Testis (tissue), 5 donors: ENCODE measurements at places on chromosomes 1 and 21. TPM values are rescaled to one million over a fixed set of nuclear protein-coding genes. Genes with fewer than 3 reads are reported as not detected.

The S100A7 gene
- total RNA-seq = not detected

The NCSTN gene
- total RNA-seq = 112 TPM

The SYNC gene
- 9.0 TPM for total RNA-seq

The FMO2 gene
- 3.4 TPM for total RNA-seq

The HCN3 gene
- 3.5 TPM for total RNA-seq

The TNFRSF14 gene
- total RNA-seq = 39.0 TPM

The SGIP1 gene
- 67.9 TPM for total RNA-seq

The PLA2G2C gene
- total RNA-seq = 0.47 TPM

The ZBTB21 gene
- 30.9 TPM for total RNA-seq

The RIPK4 gene
- 5.9 TPM for total RNA-seq

The OPTC gene
- 0.55 TPM for total RNA-seq

The AMY2A gene
- 0.24 TPM for total RNA-seq

The SEMA6C gene
- 134 TPM for total RNA-seq

The KPRP gene
- total RNA-seq = not detected

The VCAM1 gene
- total RNA-seq = 4.1 TPM

DNA sequence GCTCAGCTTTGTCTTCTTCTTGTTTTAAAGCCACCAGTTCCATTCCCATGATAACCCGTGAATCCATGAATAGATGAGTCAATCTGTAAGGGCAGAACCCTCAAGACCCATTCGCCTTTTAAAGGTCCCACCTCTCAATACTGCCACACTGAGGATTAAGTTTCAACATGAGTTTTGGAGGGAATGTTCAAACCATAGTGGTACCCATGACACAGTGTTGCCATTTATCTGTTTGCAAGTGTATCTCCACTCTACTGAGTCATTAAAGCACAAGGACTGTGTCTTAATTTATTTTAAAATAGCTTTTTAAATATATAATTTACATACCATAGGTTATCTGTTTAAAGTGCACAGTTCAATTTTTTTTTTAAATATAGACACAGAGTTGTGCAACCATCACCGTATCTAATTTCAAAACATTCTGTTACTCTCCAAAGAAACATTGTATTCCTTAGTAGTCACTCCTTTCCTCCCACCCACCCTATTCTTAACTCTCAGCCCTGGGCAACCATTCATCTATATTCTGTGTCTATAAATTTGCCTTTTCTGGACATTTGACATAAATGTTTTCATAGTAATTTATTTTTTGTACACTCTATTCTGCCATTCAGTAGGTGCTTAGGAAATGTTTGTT, 4.8 kb upstream of the IL24 start:
- no peak overlapping the region for H3K4me3 ChIP-seq
- no peaks in the 10 kb centered on the region for H3K27me3 ChIP-seq
- no peak overlapping the region for H3K27ac ChIP-seq

DNA sequence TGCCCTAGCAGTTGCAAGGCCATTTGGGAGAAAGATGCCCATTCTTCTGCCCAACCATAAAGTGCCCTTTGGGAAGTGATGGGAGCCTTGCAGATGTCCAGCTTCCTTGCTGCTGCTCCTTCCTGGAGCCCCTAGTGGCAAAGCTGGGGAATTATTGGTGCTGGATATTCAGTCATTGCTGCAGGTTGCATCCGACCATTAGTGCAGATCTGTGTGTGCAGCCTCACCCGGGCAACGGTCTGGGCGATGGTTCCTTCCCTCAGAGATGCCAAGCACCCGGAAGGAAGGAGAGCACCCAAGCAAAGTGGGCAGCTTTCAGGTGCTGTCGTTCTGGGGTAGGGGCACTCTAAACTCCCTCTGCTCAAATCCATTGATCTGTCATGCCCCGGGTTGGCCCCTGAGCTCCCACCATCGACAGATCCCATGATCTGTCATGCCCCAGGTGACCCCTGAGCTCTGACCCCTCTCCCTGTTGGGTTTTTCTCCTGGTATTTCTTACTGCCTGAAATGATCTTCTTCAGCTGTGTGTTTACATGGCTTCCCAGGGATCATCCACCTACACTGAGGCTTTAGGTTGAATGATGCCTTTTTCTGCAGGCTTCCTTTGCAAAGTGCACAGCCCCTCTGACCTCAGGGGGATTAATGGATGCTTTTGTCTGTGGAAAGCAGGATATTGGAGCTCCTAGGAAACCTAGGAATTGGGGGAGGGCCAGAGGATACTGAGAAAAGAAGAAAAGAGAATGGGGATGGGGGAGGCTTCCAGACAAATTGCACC, 467.5 kb downstream of the PTPRU start:
- peak; percentile 39 for DNase-seq
- no peaks in the 10 kb centered on the region for H3K4me1 ChIP-seq
- no peak overlapping the region for H3K27ac ChIP-seq
- no peaks in the 10 kb centered on the region for H3K27me3 ChIP-seq
- no peaks in the 10 kb centered on the region for H3K36me3 ChIP-seq

DNA sequence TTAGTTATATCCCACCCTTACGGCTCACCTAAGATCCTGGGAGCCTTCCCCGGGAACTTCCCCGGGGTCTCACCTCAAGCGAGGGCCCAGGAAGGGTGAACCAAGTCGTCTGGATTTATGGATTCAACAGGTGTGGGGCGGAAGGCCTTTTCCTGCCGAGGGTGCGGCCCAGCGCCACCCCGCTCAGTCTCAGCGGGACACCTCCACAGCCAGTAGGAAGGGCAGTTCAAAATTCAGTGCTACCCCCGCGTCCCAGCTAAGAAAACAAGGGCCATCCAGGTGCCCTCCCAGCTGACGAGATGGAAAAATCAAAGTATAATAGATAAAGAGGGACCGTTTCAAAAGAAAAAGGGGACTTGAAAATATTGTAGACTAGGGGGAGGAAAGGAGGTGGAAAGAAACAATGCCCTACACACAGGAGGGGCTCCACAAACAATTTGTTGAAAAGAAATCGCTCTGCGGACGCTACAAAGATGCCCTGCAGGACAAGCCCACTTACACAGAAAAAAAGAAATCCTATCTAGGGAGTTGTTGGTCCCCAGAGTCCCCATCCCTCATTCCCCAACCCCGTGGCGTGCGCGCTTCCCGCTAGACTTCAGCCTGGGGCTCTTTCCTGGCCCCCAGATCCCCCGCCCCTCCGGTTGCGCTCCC, 1.3 kb downstream of the SLC2A1 start:
- H3K36me3 ChIP-seq = no peaks in the 10 kb centered on the region
- peak overlapping the region; percentile 62 for H3K27ac ChIP-seq
- DNase-seq = no peak
- no peaks in the 10 kb centered on the region for H3K27me3 ChIP-seq
- H3K4me1 ChIP-seq = peaks cover 30% of the 10 kb centered on the region
- H3K4me3 ChIP-seq = peak overlapping the region; percentile 67

GRCh38 chr1:9385801-9386573, 93.3 kb downstream of the SPSB1 start:
- peaks cover 47% of the 10 kb centered on the region for H3K4me1 ChIP-seq
- no peak for DNase-seq
- no peak overlapping the region for H3K4me3 ChIP-seq
- H3K36me3 ChIP-seq = no peaks in the 10 kb centered on the region
- no peaks in the 10 kb centered on the region for H3K27me3 ChIP-seq

DNA sequence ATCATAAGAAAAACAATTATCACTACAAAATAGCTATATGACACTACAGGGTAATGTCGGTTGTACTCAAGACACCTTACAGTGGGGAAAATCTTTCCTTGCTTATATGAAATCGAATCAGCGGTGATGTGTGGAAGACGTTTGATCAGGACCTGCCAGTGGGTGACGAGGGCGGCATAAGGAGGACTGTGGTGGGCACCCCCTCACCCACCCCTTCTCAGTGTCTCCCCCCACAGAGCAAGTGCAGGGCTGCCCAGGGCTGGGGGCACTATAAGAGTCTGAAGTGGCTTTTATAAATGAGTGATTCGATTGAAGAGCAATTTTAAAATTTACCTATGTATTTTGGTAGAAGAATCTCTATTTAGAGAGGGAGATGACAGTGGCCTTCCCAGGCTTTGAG, 35.8 kb downstream of the CRYAA start:
- DNase-seq = no peak
- no peaks in the 10 kb centered on the region for H3K36me3 ChIP-seq
- H3K4me1 ChIP-seq = no peaks in the 10 kb centered on the region
- no peak overlapping the region for H3K27ac ChIP-seq
- no peaks in the 10 kb centered on the region for H3K27me3 ChIP-seq

DNA sequence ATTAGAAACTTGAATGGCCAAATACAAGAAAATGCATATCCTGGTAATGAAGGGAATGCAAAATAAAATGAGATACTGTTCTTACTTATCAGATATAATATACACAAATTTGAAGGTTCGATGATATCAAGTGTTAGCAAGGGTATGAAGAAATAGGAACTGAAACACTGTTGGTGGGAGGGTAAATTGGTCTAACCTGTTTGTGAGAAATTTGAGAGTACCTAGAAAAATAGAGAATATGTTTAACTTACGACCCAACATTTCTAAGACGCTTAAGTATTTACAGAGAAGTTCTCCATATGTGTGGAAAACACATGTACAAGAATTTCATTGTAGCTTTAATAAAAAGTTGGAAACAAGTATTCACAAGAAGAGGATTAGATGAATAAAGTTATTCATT, 25.9 kb downstream of the ATG4C start:
- H3K4me3 ChIP-seq = no peak overlapping the region
- no peaks in the 10 kb centered on the region for H3K27me3 ChIP-seq
- no peaks in the 10 kb centered on the region for H3K36me3 ChIP-seq
- no peaks in the 10 kb centered on the region for H3K4me1 ChIP-seq

GRCh38 chr1:30376054-30376697, 347.2 kb downstream of the MATN1 start:
- H3K4me1 ChIP-seq = peaks cover 15% of the 10 kb centered on the region
- H3K27me3 ChIP-seq = no peaks in the 10 kb centered on the region
- no peak for DNase-seq
- H3K36me3 ChIP-seq = no peaks in the 10 kb centered on the region
- H3K27ac ChIP-seq = no peak overlapping the region

DNA sequence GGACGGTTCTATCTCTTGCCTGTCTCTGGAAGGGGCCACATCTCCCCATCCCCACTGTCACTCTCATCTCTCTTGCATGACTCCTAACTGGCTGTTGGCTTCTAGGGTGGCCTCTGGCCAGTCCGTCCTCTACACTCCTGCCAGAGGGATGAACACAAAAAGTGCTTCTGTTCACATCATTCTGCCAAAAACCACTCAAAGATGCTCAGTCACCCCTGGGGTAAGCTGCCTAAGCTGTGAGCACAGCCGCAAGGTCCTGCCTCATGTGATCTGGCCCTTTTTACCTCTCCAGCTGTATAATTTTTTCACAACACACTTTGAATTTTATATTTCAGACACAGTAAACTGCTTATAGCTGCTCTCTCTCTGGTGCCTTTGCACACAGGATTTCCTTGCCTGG, 97.6 kb upstream of the CD34 start:
- H3K27ac ChIP-seq = no peak overlapping the region
- H3K4me1 ChIP-seq = peaks cover 5% of the 10 kb centered on the region
- H3K27me3 ChIP-seq = no peaks in the 10 kb centered on the region
- no peak overlapping the region for H3K4me3 ChIP-seq
- DNase-seq = no peak

GRCh38 chr1:111750856-111751255, 4.8 kb upstream of the DDX20 start:
- peaks cover 12% of the 10 kb centered on the region for H3K4me1 ChIP-seq
- H3K36me3 ChIP-seq = no peaks in the 10 kb centered on the region
- H3K4me3 ChIP-seq = no peak overlapping the region
- peak; percentile 73 for DNase-seq
- H3K27ac ChIP-seq = no peak overlapping the region

GRCh38 chr1:236341298-236341697, 52.8 kb upstream of the EDARADD start:
- no peak overlapping the region for H3K4me3 ChIP-seq
- H3K36me3 ChIP-seq = no peaks in the 10 kb centered on the region
- H3K4me1 ChIP-seq = no peaks in the 10 kb centered on the region
- DNase-seq = no peak
- H3K27ac ChIP-seq = no peak overlapping the region

GRCh38 chr1:7534061-7534825, 236.9 kb upstream of the VAMP3 start:
- H3K27me3 ChIP-seq = no peaks in the 10 kb centered on the region
- no peaks in the 10 kb centered on the region for H3K36me3 ChIP-seq
- H3K27ac ChIP-seq = no peak overlapping the region
- no peak for DNase-seq
- no peak overlapping the region for H3K4me3 ChIP-seq

- no peaks in the 10 kb centered on the region for H3K36me3 ChIP-seq
- no peak for DNase-seq
- no peak overlapping the region for H3K4me3 ChIP-seq
- no peaks in the 10 kb centered on the region for H3K4me1 ChIP-seq
- H3K27ac ChIP-seq = no peak overlapping the region
- no peaks in the 10 kb centered on the region for H3K27me3 ChIP-seq
These were observed 32.2 kb downstream of the HENMT1 start for GRCh38 chr1:108628665-108629064.

DNA sequence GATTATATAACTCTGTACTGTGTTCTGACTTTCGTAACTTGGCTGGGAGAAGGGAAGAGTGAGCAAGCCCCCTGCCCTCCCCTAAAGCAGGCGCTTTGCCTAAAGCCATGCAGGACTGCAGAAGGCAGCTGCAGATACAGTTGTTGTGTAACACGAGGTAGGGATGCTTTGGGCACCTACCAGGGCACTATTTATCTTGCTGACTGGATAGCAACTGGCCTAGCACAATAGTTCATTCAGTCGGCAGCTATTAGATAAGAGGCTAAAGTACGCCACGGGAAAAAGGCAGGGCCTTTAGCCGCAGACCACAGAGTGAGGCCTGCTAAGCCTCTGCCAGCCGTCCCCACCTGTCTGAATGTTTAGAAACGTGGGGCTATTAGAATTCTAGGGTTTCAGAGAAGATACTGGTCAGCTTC, 80.9 kb downstream of the TTC3 start:
- no peak overlapping the region for H3K4me3 ChIP-seq
- no peaks in the 10 kb centered on the region for H3K4me1 ChIP-seq
- H3K36me3 ChIP-seq = no peaks in the 10 kb centered on the region
- H3K27ac ChIP-seq = no peak overlapping the region
- DNase-seq = peak; percentile 44

GRCh38 chr1:235631816-235632215, 17.8 kb downstream of the GNG4 start:
- no peak overlapping the region for H3K4me3 ChIP-seq
- H3K4me1 ChIP-seq = no peaks in the 10 kb centered on the region
- H3K27me3 ChIP-seq = no peaks in the 10 kb centered on the region
- DNase-seq = no peak
- H3K36me3 ChIP-seq = no peaks in the 10 kb centered on the region
- no peak overlapping the region for H3K27ac ChIP-seq

GRCh38 chr1:92211166-92211565, 6.5 kb upstream of the C1orf146 start:
- no peaks in the 10 kb centered on the region for H3K4me1 ChIP-seq
- H3K36me3 ChIP-seq = no peaks in the 10 kb centered on the region
- no peak overlapping the region for H3K27ac ChIP-seq
- H3K27me3 ChIP-seq = no peaks in the 10 kb centered on the region
- DNase-seq = no peak
- H3K4me3 ChIP-seq = no peak overlapping the region

- DNase-seq = no peak
- peaks cover 35% of the 10 kb centered on the region for H3K4me1 ChIP-seq
These were observed 1.1 kb downstream of the PUSL1 start for GRCh38 chr1:1309251-1310108.
